Activated T-helper 2 cell treated with anti-CD3 and anti-CD28 coated beads, Interferon-gamma antibody, Interleukin-2, Interleukin-4, amounts not matched to agents 10 μg/mL and 5 μg/mL and 100 μg/mL, durations not matched to agents 14 hours and 24 hours and 36 hours (primary cell): ENCODE measurements at places on chromosomes 7 and 10.

DNA sequence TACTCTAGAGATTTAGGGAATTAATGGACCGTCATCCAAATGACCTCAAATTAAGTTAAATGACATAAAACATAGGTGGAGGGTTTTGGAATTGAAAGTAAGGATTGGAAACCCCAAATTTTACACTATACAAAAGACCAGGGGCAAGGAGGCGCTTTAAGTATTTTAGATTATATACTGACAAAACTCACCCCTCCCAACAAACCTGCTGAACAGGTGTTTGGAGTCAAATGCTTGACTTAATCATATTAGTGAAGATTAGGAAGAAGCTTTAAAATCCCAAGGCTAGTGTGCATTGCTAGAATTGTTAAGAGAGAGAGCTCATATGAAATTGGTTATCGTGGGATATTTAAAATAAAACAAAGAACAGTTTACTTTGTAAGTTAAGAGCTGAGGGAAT lies at the start of gene GNGT1:
TSS of gene GNGT1 (plus strand) at position 301 of the 400 bp plus-strand sequence. CDS start 180 bp downstream, outside the sequence.
- DNase-seq = no peak

DNA sequence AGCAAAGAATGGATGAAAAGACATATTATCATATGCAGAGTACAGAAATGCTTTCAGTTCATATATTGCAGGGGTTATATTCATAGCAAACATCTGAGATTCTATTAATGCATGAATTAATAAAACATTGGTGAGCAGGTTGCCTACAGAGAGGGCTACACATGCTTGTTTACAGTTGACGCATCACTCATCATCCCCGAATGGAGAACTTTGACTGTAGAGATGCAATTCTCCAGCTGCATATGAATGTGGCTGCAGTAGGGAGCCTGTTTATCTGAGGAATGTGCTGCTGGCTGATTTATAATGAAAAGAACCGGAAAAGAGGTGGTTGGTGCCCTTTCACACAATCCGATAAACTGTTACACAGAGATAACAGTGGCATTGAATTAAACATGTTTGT lies 116.5 kb downstream of the GRM3 start:
- DNase-seq = no peak

GRCh38 chr10:29496341-29497162 lies 138.2 kb downstream of the SVIL start:
- peak; percentile 34 for DNase-seq

- no peak for DNase-seq
Measured at GRCh38 chr7:41892356-41893100, 189.6 kb upstream of the INHBA start.
